Keratinocyte (primary cell): ENCODE measurements at places on chromosomes 13 and 19.

DNA sequence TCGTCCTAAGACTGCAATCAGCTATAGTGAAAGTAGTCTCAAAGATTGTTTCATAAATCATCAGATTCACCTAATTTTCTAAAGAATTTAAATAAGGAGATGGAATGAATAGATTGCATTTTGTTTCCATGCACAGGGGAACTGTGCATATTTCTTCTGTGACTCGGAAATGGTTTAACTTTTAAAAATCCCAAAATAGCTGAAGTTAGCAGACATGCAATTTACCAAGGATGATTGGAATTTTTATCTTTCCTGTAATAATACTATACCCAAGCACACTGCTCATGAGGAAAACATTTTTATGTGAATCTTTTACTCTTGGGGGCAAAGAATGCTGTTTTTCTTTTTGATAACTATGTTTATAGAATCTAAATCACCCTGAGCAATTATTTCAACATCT, 15.0 kb upstream of the LMO7 start:
- no peak overlapping the region for H3K4me3 ChIP-seq
- H3K4me1 ChIP-seq, result no peaks in the 10 kb centered on the region
- no peak overlapping the region for H3K27ac ChIP-seq
- H3K36me3 ChIP-seq, result peaks cover 1% of the 10 kb centered on the region

DNA sequence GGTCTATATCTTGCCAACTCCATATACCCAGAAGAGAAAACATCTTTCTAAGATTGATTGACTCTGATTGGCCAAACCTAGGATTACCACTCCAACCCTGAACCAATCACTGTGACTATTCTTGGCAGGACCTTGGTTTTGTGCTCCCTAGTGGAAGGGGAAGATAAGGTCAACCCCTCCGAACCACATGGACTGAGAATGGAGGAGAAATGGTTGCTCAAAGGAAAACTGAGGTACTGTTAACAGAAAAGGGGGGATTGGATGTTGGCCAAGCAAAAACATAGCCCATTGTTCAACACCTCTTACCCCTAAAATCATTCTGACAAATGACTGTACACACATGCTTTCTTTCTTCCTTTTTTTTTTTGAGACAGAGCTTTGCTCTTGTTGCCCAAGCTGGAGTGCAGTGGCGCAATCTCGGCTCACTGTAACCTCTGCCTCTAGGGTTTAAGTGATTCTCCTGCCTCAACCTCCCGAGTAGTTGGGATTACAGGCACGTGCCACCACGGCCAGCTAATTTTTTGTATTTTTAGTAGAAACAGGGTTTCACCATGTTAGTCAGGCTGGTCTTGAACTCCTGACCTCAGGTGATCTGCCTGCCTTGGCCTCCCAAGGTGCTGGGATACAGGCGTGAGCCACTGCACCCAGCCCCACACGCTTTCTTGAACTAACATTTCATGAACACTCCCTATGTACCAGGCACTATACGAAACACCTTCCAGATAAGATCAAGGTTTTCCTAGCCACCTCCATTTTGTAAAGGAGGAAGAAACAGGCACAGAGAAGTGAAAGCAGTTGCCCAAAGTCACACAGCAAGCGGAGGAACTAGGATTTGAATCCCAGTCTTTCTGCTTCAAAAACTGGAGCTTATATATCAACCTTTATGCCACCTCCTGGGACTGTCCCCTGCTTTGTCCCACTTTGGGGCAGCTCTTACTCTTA, 6.5 kb downstream of the MEIOSIN start:
- H3K27me3 ChIP-seq, result no peaks in the 10 kb centered on the region
- no peak overlapping the region for H3K27ac ChIP-seq
- H3K4me1 ChIP-seq, result peaks cover 4% of the 10 kb centered on the region

DNA sequence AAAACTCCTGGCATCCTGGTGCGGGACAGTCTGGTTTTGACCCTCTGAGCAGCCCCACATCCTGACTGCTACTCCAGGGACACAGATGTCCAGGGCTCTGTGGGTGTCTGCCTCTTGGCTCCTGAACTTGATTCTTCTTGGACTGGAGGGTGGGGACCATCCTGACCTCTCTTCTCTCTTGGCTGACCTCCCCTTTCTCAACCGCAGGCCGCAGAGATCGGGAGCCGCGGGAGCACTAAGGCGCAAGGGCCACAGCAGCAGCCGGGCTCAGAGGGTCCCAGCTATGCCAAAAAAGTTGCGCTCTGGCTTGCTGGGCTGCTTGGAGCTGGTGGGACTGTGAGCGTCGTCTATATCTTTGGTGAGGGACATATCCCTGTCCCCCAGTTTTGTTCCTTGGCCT, 1.0 kb downstream of the TIMM50 start:
- H3K4me1 ChIP-seq, result peaks cover 16% of the 10 kb centered on the region
- peaks cover 31% of the 10 kb centered on the region for H3K36me3 ChIP-seq
- peak overlapping the region; percentile 81 for H3K4me3 ChIP-seq
- DNase-seq, result no peak
- peak overlapping the region; percentile 94 for H3K27ac ChIP-seq

DNA sequence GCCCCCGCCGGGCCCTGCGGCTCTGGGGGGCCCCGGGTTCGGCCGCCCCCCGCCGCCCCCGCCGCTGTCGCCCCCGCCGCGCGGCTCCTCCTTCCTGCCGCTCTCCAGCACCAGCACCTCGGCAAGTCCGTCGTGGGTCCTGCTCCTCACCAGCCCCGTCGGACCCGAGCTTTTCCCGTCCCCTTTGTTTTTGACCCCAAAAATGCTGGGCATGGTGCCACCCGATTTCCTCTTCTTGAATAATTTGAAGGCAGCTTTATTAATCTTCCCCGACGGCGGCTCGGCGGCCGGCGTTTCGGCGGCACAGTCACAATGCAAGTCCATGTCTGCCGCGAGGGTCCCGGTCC, 945 bp downstream of the AMER2 start:
- no peak for DNase-seq
- H3K36me3 ChIP-seq, result no peaks in the 10 kb centered on the region
- no peaks in the 10 kb centered on the region for H3K4me1 ChIP-seq
- no peak overlapping the region for H3K4me3 ChIP-seq
- H3K27me3 ChIP-seq, result peaks cover 55% of the 10 kb centered on the region

- no peaks in the 10 kb centered on the region for H3K36me3 ChIP-seq
- H3K27me3 ChIP-seq, result no peaks in the 10 kb centered on the region
- no peak overlapping the region for H3K4me3 ChIP-seq
- DNase-seq, result no peak
- H3K4me1 ChIP-seq, result no peaks in the 10 kb centered on the region
These were observed 12.7 kb downstream of the PRKCG start for GRCh38 chr19:53894707-53895106.

- H3K4me3 ChIP-seq, result no peak overlapping the region
- H3K4me1 ChIP-seq, result no peaks in the 10 kb centered on the region
- DNase-seq, result no peak
- no peaks in the 10 kb centered on the region for H3K27me3 ChIP-seq
- H3K36me3 ChIP-seq, result no peaks in the 10 kb centered on the region
These were observed 18.1 kb upstream of the ZSCAN5A start for GRCh38 chr19:56332695-56333094.

GRCh38 chr13:48489666-48490065, 43.2 kb downstream of the RCBTB2 start:
- no peak overlapping the region for H3K4me3 ChIP-seq
- H3K4me1 ChIP-seq, result peaks cover 3% of the 10 kb centered on the region
- H3K27ac ChIP-seq, result no peak overlapping the region
- H3K27me3 ChIP-seq, result no peaks in the 10 kb centered on the region
- H3K36me3 ChIP-seq, result no peaks in the 10 kb centered on the region
- no peak for DNase-seq

DNA sequence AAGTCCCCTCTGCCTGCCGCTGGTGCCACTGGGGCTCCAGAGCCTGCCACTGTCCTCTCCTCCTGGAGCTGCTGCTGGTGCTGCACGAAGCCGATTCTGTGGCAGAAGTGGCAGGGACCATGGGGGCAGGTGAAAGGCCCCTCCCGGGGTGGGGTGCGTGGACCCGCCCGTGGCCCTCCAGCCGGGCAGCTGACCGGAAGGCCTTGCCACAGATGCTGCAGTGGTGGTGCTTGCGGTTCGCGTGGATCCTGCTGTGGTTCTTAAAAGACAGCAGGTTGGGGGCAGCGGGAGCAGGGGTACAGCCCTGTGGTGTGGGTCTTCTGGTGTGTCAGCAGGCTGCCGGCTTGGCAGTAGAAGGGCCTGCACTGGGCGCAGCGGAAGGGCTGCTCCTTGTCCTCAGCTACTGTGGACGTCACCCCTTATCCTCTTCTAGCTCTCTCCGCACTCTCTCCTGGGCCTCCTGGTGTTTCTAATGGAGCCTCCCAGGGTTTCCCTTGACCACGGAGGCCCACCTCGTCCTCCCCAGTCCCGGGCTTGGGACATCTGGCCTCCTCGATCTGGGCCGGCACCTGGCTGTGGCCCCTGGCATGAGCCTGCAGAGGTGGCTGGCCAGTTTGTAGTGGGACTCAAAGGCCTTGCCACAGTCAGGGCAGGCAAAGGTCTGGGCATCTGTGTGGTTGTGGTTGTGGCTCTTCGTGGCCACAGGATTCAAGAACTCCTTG, 380.4 kb downstream of the OLFM4 start:
- no peak for DNase-seq
- no peaks in the 10 kb centered on the region for H3K4me1 ChIP-seq
- H3K27me3 ChIP-seq, result no peaks in the 10 kb centered on the region

DNA sequence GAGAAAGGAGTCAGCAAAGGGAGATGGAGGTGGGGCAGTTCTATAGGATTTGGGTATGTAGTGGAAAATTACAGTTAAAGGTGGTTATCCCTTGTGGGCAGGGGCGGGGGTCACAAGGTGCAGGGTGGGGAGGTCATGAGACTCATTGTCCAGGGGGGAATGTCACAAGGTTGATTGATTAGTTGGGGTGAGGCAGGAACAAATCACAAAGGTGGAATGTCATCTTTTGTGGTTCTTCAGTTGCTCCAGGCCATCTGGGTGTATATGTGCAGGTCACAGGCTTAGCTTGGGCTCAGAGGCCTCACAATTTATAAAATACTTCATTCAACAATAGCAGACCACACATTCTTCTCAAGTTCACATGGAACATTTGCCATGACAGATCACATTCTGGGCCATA, 109.6 kb downstream of the ATP11A start:
- H3K4me3 ChIP-seq, result no peak overlapping the region
- no peaks in the 10 kb centered on the region for H3K4me1 ChIP-seq
- H3K36me3 ChIP-seq, result no peaks in the 10 kb centered on the region
- no peak overlapping the region for H3K27ac ChIP-seq
- H3K27me3 ChIP-seq, result no peaks in the 10 kb centered on the region
- DNase-seq, result no peak

DNA sequence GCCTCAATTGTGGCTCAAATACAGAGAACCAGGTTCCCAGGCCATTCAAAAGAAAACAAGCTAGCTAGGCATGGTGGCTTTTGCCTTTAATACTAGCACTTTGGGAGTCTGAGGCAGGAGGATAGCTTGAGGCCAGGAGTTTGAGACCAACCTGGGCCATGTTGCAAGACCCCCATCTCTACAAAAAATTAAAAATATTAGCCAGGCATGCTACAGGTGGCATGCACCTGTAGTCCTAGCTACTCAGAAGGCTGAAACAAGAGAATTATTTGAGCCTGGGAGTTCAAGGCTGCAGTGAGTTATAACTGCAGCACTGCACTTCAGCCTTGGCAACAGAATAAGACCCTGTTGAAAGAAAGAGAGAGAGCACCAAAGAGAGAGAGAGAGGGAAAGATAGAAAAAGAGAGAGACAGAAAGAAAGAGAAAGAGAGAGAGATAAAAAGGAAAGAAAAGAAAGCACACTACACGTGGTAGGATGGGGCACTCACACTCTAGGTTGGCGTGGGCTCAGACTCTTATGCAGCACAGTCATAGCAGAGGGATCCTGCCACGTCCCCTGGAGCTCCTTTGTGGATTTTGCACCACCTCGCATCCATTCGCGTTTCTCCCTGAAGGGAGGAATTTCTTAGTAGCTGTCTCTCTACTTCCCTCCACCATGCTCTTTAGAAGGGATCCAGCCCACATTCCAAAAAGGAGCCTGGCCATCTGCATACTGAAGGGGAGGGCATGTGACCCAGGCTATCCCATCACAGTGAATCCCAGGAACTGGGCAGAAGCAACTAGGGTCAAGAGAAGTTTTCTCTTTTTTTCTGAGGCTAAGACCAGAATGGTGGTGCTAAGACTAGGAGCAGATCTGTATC, 789.9 kb downstream of the UQCRFS1 start:
- H3K27me3 ChIP-seq, result no peaks in the 10 kb centered on the region
- DNase-seq, result no peak
- H3K4me3 ChIP-seq, result no peak overlapping the region
- H3K36me3 ChIP-seq, result no peaks in the 10 kb centered on the region
- no peak overlapping the region for H3K27ac ChIP-seq

- no peak overlapping the region for H3K4me3 ChIP-seq
- H3K27ac ChIP-seq, result no peak overlapping the region
- no peak for DNase-seq
- H3K27me3 ChIP-seq, result no peaks in the 10 kb centered on the region
These were observed 2526.7 kb upstream of the PCDH20 start for GRCh38 chr13:63942372-63942771.

DNA sequence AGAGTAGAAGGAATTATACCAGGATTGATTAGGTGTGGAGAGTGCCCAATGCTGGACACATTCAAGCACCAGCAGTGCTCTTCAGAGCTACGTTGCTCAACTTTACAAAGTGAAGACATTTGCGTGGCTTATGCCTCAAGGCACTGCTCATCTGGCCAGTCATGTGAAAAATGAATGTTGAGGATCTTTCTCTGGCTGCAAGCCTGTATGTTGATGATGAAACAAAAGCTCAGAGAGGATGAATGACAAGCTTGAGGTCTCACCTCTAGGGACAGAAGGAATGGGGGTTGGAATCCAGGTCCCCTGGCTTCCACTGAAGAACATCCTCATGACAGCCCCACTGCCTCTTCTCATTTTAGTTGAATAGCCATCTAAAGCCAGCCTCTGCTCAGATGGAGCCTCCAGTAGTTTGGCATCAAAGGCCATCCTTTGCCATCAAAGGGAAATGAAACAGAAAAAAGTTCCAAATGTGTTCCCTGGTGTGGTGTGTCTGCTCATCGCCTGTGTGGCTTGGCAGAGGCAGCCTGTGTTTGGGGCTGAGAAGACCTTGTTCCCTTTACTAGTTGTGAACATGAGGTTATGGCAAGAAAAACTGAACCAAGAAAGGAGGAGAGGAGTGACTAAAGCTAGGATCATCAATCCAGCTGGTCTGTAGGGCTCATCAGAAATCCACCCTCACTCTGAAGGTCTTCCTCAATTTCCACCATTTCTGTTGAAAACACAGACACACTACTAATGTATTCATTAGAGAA, 114.0 kb upstream of the KL start:
- H3K27ac ChIP-seq, result no peak overlapping the region
- H3K4me3 ChIP-seq, result no peak overlapping the region
- DNase-seq, result no peak
- H3K4me1 ChIP-seq, result peaks cover 36% of the 10 kb centered on the region
- H3K27me3 ChIP-seq, result no peaks in the 10 kb centered on the region

DNA sequence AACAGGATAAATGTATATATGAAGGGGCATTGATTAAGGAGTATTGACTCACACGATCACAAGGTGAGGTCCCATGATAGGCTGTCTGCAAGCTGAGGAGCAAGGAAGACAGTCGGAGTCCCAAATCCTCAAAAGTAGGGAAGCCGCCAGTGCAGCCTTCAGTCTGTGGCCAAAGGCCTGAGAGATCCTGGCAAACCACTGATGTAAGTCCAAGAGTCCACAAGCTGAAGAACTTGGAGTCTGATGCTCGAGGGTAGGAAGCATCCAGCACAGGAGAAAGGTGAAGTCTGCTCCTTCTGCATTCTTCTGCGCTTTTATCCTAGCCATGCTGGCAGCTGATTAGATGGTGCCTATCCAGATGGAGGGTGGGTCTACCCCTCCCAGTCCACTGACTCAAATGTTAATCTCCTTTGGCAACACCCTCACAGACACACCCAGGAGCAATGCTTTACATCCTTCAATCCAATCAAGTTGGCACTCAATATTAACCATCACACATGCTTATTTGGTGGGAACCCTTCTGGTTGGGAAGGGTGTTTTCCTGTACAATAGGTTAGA, 55.1 kb downstream of the SLAIN1 start:
- no peak for DNase-seq
- no peaks in the 10 kb centered on the region for H3K27me3 ChIP-seq
- H3K4me3 ChIP-seq, result no peak overlapping the region
- no peaks in the 10 kb centered on the region for H3K4me1 ChIP-seq
- no peaks in the 10 kb centered on the region for H3K36me3 ChIP-seq
